ENCODE measurements at places on chromosomes 7 and 10. TPM values are rescaled to one million over a fixed set of nuclear protein-coding genes. Genes with fewer than 3 reads are reported as not detected.

- DNase-seq: no peak
Observed at GRCh38 chr10:132713421-132714095, 72.4 kb downstream of the NKX6-2 start.

GRCh38 chr7:17402628-17403278 lies 104.3 kb downstream of the AHR start:
- no peak for DNase-seq

WDFY4 gene
- 0.20 TPM for total RNA-seq

- no peak for DNase-seq
Observed at GRCh38 chr10:123577921-123578461, 88.2 kb upstream of the GPR26 start.

GRCh38 chr10:7030134-7030855 lies 380.5 kb downstream of the SFMBT2 start:
- no peak for DNase-seq

- no peak for DNase-seq
Observed at GRCh38 chr7:143354376-143354775, 8.1 kb downstream of the FAM131B start.

DNA sequence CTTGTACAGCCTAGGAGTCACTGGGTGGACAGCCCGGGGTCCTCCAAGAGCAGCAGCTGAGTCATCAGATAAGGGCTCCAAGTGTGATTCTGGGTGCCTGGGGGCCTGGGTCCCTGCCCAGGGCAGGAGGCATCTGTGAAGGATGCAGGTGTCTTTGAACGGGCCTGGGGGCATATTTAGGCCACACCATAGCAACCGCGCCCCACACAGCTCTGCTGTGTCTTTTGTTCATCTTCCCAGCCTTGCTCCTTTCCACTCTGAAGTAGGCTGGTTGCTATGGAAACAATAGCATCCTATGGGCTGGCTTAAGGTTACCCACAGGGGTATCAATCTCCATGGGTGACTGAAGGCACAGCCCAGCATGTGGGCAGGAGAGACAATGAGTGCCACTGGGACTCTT lies 324.7 kb downstream of the TCERG1L start:
- DNase-seq: no peak

HHEX gene
- not detected for total RNA-seq

DNAJB6 gene
- 124 TPM for total RNA-seq

DYNC1I1 gene
- not detected for total RNA-seq

CYP3A5 gene
- total RNA-seq: not detected

DNA sequence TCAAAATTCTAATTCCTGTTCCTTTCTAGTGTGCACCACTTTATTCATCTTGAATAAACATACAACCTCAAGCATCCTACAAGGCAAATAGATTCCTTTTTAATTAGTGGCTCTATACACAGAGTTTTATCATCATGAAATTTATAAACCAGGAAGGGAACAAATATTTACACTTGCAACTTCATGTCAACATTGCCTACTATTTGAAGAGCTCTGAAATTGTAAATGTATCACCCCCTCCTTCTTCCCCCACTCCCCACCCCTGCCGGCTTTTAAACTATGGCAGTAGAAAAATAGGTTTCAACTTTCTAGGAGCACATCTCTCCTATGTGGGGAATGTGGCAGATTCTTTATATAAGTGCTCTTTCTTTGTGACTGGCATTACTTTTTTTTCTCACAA lies 49.6 kb downstream of the KAT6B start:
- DNase-seq: no peak

All from CD8-positive, alpha-beta memory T cell (primary cell).